ENCODE measurements at places on chromosomes 12 and 14.

GRCh38 chr12:47651368-47652254 is 54.2 kb downstream of the RPAP3 start:
- peak; percentile 84 for DNase-seq

DNA sequence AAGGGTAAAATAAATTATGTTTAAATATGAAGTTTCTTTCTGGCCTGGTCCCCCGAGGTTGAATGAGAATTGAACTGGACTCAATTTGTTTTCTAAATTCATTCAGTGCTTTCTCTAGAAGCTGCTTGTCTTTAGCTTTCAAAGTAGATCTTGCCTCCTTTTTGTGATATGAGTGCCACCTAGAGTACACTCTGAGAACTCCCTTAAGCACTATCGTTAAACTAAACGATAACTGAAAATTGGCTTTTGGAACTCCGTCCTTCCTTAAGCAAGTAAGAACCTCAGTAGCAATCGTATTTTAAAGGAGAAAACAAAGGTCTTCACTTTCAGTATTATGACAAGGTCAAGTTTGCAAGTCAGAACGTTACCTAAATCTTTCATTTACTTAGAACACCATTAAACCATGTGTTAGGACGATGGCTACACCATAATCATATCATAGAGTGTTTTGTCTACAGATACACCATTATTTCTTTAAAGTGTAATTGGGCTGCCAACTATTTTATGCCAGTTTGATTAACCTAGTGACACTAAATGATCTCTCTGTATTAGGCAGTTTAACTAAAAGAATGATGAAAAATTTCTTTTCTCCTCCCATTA is 364.8 kb downstream of the SNAPC1 start:
- DNase-seq = peak; percentile 51

GRCh38 chr12:120971299-120972180 is 6.8 kb upstream of the HNF1A start:
- peak; percentile 86 for DNase-seq

DNA sequence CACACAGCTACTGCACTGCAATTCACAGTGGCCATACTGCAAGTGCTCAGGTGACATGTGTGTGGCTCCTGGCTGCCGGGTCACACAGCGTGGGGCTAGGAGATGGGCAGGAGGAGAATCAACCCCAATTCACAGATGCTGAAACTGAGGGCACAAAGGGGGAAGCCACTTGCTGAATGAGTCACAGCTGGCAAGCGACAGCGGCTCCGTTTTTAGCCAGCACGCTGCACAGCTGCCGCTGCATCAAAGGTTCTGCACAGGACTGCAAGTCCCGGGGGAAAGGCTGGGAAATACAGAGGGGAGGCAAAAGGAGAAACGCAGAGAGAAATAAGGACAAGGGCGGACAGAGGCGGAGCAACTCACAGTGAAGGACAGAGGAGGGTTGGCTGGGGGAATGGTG is 57.9 kb downstream of the KDM2B start:
- no peak for DNase-seq

DNA sequence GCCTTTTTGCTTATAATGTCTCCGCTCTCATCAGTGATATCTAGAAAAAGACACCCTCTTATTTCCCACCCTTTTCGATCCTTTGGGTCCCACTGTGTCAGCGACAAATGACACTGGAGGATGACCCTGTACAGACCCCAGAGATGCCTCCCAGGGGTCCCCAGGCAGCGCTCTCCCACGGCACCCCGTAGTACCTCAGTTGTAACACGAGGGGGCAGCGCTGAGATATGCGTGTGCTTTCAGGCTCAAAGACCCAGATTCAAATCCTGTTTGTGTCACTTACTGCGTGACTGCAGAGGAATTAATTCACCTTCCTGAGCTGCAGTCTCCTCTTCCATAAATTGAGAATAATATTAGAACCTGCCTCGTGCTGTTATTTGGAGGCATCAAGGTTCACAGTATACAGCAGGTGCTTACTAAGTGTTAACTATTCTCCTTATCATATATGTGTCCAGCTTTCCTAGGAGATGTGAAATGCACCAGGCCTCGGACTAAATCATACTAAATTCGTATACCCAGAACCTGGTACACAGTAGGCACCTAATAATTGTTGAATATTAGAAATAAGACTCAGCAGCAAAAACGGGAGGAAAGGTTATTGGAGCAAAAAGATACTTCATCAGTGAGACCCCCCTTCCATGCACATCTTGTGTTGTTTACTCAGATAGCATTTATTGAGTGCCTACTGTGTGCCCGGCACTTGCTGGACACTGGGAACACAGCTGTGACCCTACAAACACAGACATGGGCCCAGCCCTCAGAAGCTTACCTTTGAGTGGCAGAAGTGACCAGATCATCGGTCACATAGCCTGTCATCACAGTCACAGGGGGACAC is 99.9 kb downstream of the PHETA1 start:
- DNase-seq = peak; percentile 24
